ENCODE measurements at places on chromosomes 13 and 19.

DNA sequence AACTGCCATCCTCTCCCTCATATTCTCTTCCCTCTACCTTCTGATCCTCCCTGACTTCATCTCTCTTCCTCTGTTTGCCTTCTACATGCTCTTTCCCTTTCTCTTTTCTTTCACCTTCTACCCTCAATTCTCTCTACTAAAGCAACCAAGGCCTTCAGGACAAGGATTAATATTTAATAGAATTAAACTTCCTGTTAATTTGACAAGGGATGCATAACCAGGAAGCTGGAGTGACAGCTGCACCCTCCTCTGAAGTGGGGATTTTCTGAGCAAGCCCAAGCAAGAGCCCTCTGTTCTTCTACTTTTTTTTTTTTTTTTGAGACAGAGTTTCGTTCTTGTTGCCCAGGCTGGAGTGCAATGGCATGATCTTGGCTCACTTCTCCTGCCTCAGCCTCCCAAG is 63.4 kb upstream of the MED4 start:
- DNase-seq, result no peak

- peak; percentile 69 for DNase-seq
Observed at GRCh38 chr19:16527971-16528521, 14.2 kb downstream of the CHERP start.

- DNase-seq, result no peak
Observed at GRCh38 chr19:2724148-2724557, 3.0 kb upstream of the DIRAS1 start.

GRCh38 chr13:43694146-43694664 is 92.6 kb downstream of the ENOX1 start:
- DNase-seq, result no peak

- no peak for DNase-seq
Observed at GRCh38 chr13:87684850-87685742, 13.9 kb downstream of the SLITRK5 start.

GRCh38 chr13:51065372-51066090 is 45.5 kb downstream of the C13orf42 start:
- DNase-seq, result no peak

DNA sequence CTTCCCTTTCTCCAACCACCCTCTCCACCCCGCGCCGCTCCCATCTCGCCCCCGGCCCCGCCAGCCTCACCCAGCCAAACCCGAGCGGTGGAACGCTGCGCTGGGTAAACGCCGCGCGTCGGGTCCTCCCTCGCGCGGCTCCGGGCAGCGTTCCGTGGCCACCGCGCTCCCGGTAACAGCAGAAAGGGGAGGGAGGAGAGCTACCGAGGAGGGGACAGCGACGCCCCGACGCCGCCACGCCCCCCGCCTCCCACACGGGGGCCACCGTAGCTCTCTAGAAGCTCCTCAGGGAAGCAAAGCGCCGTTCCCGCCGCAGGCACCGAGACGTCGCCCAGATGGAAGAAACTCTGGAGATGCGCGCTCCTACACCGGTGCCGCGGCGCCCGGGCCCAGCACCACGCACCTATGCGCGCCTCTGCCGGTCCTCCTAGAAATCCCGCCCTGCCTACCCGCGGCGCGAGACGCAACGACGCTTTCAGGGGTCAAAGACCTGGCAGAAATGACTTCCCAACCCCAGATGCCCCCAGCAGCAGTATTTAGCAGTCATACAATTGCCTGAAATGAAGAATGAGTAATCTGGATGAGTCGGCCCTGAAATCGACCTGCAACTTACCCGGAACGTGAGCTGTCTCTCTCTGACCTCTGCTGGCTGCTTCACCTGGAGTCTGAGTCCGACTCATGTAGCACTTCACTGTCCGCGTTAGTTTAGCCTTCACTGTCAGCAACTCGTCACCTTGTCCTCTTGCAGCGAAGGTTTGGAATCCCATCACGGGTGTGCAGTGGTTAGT is at the start of gene RUBCNL:
TSS of gene RUBCNL (minus strand) at position 189 of the 788 bp plus-strand sequence. CDS start 14,777 bp downstream, outside the sequence.
- DNase-seq, result peak; percentile 34

GRCh38 chr13:28601581-28601980 is 57.3 kb upstream of the POMP start:
- no peak for DNase-seq

GRCh38 chr13:97615266-97615665 is 181.3 kb downstream of the RAP2A start:
- DNase-seq, result no peak

- DNase-seq, result no peak
Observed at GRCh38 chr19:5128936-5129389, 160.1 kb downstream of the KDM4B start.

- DNase-seq, result no peak
Observed at GRCh38 chr19:20791806-20792205, 15.7 kb downstream of the ZNF66 start.

- DNase-seq, result peak; percentile 67
Observed at GRCh38 chr19:2239771-2240770, 3.4 kb downstream of the SF3A2 start.

- DNase-seq, result no peak
Observed at GRCh38 chr19:5524081-5524480, 43.7 kb downstream of the TINCR start.

DNA sequence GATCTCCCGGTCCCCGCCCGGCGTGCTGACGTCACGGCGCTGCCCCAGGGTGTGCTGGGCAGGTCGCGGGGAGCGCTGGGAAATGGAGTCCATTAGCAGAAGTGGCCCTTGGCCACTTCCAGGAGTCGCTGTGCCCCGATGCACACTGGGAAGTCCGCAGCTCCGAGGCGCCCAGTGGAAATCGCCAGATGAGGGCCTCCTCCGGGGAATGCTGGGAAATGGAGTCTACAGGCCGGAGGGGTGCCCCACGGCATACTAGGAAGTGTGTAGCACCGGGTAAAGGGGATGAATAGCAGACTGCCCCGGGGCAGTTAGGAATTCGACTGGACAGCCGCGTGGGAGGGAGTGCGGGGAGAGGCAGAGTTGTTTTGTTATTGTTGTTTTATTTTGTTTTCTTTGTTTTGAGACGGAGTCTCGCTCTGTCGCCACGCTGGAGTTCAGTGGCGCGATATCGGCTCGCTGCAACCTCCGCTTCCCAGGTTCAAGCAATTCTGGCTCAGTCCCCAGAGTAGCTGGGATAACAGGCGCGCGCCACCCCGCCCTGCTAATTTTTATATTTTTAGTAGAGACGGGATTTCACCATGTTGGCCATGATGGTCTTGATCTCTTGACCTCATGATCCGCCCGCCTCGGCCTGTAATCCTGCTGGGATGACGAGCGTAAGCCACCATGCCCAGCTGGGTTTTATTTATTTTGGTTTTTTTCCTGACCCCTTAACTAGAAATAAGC is 390 bp upstream of the PPP1R12C start:
- peak; percentile 99 for DNase-seq

GRCh38 chr19:35845215-35846037 is 6.9 kb downstream of the NPHS1 start:
- DNase-seq, result peak; percentile 30

DNA sequence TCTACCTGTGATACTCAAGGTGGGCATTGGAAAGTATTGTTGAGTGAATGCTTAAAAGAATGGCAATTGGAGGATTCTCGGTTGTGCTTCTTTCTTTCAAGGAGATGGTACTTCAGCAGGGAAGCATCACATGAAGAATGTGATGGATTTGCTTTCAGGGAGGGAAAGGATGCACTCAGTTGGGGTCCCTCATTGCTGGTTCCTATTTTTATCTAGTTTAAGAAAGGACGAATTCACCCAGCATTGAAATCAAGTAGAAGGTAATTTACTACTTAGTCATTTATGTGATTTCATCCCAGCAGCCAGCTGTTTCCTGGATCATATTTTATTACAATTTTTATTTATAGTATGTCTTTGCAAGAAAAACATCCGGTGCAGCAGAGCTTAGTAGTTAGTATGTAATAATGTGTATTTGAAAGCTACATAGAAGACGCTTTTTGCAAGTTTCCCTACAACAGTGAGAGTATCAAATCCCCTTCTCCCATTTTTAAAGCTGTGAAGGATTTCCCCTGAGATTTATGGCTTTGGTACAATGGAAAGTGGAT is 417.9 kb downstream of the GPC5 start:
- no peak for DNase-seq

DNA sequence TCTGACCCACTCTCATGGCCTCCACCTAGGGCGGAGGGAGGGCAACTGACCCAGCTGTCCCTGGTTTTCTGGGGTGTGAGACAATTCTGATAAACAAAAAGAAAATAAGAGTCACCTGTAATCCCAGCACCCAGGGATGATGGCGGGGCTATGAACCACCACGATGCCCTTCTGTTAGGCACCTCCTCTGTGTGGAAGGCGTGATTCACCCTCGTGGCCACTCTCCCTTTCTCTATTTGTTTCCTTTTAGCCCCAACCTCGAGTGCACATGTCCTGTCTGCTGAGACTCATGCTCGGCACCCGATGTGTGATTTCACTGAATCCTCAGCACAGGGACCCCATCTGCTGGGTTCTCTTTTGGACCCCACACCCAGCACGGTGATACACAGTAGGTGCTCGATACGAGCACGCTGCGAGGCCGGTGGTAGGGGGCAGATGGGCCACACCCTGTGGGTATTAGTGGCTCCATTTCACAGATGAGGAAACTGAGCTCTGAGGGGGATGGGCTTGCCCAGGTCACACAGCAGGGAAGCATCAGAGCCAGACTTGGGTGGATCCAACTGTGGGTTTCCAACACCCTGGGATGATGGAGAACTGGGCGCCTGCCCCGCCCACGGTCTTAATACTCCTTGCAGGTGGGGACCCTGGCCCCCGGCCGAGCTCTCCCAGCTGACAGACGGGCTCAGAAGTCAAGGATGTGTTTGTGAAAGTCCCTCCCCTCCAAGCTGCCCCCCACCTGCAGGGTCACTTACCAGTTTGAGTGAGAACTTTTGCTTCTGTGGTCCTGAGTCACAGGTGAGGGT is 24.9 kb downstream of the VRK3 start:
- no peak for DNase-seq

- no peak for DNase-seq
Observed at GRCh38 chr19:44741841-44742329, 6.6 kb upstream of the BCL3 start.

DNA sequence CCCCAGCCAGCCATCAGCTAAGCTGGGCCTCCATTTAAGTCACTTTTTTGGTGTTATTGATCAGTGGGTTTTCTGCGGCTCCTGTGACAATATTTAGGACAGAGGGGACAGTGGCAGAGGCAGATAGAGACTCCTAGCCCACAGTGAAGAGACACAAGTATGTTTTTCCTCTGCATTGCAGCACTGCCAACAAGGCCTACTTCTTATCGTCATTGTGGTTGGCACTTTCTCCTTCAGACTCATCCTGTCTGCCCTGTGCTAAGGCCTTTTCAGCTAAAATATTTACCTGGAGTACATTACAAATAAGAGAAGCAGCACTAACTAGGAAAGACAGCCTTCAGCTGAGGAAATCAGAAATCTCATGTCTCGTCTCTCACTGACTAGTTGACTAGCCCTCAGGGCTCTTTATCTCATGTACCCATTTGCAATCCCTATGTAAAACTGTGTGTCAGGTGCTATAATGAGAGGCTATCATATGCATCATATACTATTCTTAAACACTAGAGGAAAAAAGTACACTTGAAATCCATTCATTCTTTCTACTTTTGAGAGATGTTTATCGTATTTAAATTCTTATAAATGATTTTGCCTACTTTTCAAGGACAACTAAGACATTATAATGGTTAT is 62.2 kb downstream of the ZAR1L start:
- no peak for DNase-seq

DNA sequence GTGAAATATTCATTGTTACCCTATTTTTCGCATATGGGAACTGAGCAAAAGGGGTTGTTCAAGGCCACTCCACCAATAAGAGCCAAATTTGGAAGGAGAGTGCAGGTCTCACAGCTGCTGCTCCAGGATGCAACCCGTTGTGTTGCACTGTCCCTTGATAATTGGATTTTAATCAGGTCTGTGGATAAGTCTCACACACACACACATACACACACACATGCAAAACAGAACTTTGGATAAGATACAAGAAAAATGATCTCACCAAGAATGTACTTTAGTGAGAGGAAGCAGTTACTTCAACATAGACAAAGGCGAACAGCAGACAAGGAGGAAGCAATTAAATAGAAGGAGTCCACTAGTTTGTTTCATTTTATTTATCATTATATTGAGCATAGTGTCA is 127.3 kb upstream of the EDNRB start:
- DNase-seq, result no peak

DNA sequence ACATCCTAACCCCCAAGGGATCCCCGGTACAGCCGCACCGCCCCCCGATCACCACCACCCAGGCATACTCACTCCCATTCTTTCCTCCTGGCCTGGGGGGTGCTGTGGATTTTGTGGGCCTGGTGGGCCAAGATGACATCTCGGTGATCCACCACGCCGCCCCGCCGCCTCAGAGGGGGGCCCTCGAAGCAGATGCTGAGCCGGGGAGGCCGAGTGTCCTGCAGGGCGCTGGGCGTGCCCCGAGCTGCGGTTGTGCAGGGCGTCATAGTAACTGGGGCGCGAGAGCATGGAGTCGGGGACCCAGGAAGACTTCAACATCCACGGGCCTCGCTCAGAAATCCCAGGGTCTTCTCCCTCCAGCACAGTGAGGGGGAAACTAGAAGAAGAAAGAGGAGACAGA is 93.4 kb upstream of the CACNA1A start:
- no peak for DNase-seq

- DNase-seq, result no peak
Observed at GRCh38 chr13:114063545-114064449, 68.6 kb downstream of the RASA3 start.

- peak; percentile 19 for DNase-seq
Observed at GRCh38 chr19:2612619-2613249, 89.8 kb downstream of the GNG7 start.

DNA sequence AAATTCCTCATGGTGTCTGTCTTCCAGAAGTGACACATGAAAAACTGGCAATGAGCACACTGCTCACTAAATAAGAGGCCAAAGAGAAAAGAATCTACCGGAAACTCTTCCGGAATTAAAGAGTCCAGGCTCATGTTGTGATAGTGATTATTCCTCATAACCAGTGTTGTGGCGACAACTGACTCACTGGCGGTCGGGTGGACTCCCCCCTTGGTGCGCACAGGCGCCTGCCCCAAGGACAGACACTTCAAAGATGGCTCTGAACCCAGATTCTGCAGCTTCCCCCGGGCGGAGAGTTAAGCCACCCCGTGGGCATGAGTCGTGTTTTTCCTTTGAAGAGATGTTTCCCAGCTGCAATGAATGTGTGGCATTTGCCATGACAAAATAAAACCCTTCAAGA is 10.3 kb downstream of the IL17D start:
- no peak for DNase-seq

All from activated naive CD4-positive, alpha-beta T cell treated with anti-CD3 and anti-CD28 coated beads, Interleukin-2, amount 10 ng/mL, durations not matched to agents 7 days and 5 days (primary cell).